RWPE2 (cell line): ENCODE measurements at places on chromosomes 3 and 15.

GRCh38 chr3:58639842-58640241, 26.7 kb downstream of the FAM3D start:
- DNase-seq = no peak

- no peak for DNase-seq
Observed at GRCh38 chr3:108283006-108283405, 13.3 kb upstream of the HHLA2 start.

GRCh38 chr3:81451140-81451539, 310.3 kb downstream of the GBE1 start:
- DNase-seq = no peak

DNA sequence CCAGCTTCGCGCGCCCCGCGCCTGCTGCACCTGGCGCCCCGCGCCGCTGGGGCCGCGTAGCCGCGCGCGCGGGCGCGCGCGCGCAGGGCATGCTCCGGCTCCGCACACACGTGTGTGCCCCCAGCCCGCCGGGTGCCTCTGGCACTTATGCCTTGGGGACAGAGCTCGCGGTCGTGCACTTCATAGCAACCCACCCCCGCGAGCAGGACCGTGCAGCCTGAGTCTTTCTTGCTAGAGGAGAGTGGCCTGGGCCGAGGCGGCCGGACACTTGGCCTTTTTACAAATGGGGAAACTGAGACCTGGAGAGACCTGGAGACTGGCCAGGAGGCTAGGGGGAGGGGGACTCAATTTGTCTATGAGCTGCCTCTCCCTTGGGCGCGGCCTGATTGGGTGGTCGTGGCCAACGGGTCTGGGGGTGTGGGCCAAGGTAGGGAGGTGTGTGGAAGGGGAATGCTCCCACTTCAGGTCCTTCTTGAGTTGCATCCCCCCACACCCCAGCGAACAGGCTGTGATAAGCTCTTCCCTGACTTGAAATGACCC, 562 bp downstream of the NBEAL2 start:
- DNase-seq = no peak

DNA sequence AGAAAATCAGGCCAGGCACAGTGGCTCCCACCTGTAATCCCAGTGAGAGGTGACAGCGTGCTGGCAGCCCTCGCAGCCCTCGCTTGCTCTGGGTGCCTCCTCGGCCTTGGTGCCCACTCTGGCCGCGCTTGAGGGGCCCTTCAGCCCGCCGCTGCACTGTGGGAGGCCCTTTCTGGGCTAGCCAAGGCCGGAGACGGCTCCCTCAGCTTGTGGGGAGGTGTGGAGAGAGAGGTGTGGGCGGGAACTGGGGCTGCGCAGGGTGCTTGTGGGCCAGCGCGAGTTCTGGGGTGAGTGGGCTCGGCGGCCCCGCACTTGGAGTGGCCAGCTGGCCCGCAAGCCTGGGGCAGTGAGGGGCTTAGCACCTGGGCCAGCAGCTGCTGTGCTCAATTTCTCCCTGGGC, 252.6 kb downstream of the FOXP1 start:
- no peak for DNase-seq

DNA sequence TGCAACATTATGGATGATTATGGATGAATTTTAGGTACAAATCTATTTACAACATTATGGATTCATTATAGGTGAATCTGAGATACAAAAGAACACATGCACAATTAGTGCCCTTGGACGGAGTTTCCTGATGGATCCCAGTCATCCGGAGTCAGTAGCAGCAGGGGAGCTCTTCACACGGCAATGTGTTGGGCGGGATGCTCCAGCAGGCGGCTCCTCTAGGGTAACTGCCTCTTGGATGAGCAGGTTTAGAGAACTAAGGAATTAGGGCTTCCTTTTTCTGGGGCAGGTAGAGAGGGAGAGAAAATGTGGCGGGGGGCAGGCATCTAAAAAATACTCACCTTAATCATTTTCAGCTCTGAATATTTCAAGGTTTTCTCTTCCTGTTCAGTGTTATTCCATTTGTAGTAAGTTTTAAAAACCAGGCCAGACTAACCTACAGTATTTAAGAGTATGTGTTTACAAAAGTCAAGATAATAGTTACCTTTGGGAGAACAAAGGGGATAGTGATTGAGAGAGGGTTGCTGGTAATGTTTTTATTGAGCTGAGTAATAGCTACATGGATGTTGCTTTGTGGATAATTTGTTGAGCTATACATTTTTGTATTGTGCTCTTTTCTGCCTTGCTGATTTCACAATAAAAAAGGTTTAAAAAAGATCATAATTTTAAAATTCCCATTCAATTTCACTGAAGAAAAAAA, 27.4 kb upstream of the GOLM2 start:
- no peak for DNase-seq

DNA sequence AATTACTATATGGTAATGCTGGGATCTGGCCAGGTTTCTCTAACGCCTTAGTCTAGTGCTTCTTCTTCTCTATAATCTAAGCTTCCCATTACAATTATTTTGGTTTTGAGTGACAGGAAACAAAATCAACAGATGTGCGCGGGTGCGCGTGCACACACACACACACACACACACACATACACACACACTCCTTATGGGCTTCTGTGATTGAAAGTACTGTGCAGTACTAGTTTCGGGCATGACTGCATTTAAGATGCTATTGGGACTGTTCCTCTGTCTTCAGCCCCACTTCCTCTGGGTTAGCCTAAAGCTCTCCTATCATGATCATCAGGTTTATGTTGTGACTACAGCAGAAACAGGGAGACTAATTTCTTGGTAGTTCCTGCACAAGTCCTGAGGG, 32.2 kb downstream of the EPHB1 start:
- no peak for DNase-seq

GRCh38 chr15:65285291-65286068, 1.2 kb downstream of the PARP16 start:
- no peak for DNase-seq

- DNase-seq = no peak
Observed at GRCh38 chr3:148223266-148223665, 474.4 kb upstream of the AGTR1 start.

DNA sequence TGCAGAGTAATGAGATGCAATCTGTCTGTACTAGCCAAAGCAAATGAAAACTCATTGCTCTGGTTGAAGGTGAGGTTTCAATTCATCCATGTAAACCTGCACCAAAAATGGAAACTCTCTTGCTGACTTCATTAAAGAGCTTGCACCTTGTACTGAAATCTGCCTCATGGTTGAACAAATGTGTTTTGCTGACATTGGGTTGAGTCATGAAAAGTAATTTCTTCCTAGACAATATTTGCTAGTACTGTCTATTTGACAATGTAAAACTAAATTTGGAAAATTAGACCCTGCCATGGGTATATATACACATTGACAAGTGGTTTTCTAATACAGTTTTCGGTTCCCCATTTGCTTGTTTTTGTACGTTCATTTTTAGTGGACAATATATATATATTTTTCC, 33.3 kb downstream of the RYR3 start:
- DNase-seq = no peak

DNA sequence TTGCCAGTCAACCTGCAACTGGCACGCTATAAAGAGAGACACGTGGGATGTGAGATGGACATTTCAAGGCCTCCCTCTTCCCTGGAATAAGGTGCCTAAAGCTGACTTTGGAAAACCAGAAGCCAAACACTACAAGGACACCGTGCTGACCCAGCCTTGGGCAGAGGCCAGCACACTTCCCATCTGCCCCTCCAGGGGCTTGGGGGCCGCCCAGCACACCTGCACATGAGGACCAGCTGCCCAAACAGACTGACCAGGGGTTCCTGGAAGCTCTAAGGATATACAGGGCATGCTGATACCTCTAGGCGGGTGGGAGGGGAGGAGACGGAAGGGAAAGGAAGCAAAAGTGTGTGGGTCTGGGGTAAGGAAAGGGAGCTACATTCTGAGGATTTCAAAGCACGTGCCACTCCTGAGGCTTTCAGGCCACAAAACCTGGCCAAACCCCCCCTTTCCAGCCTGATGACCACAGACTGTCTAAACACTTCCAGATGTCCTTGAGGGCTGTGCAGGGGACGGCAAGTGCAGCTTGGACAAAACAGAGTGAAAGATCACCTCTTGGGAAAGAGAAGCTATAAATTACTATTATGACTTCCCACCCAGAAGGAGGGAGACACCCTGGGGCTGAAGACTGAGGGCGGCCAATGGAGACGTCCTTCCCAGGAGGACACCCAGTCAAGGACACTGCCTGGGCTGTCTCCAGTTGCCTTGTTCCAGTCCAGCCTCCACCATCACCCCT, 57.9 kb downstream of the ADCY5 start:
- no peak for DNase-seq

GRCh38 chr3:169894110-169894509, 17.3 kb upstream of the SAMD7 start:
- no peak for DNase-seq

GRCh38 chr3:49910409-49911123, 6.9 kb upstream of the MST1R start:
- no peak for DNase-seq

GRCh38 chr3:119783883-119784282, 2.0 kb downstream of the NR1I2 start:
- no peak for DNase-seq

GRCh38 chr15:81813215-81813614, 232.6 kb downstream of the MEX3B start:
- DNase-seq = no peak

GRCh38 chr15:89732451-89733172, 18.4 kb downstream of the MESP1 start:
- no peak for DNase-seq

DNA sequence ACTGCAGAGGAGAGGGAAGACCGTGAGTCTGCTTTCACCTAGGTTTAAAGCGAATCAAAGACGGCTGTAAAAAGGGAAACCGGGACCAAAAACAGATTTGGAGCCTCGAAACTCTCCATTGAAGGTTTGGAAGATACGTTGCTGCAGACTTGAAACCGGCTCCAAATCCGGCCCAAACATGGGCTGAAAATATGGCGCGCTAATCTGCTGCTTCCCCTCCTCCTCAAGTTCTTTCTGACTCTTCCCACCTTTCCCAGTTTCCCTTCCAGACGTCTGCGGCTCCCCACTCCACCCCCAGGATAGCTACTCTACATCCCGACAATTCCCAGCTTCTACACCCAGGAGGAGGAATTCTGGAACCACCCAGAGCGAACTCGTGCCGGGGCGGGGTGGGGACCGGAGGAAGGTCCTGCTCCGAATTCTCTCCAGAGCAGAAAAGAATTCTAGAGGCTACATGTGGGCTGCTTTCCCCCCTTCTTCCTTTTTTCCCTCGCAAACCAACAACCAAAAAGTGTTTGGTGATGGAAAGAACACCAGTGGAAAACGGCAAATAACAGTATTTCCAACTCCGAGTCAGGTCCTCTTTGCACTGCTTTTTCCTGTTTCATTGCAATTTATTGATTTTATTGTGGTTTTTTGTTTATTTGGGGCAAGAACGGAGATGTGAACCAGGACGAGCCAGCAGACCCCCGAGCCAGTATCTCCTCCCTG, 8.5 kb downstream of the EOMES start:
- no peak for DNase-seq

DNA sequence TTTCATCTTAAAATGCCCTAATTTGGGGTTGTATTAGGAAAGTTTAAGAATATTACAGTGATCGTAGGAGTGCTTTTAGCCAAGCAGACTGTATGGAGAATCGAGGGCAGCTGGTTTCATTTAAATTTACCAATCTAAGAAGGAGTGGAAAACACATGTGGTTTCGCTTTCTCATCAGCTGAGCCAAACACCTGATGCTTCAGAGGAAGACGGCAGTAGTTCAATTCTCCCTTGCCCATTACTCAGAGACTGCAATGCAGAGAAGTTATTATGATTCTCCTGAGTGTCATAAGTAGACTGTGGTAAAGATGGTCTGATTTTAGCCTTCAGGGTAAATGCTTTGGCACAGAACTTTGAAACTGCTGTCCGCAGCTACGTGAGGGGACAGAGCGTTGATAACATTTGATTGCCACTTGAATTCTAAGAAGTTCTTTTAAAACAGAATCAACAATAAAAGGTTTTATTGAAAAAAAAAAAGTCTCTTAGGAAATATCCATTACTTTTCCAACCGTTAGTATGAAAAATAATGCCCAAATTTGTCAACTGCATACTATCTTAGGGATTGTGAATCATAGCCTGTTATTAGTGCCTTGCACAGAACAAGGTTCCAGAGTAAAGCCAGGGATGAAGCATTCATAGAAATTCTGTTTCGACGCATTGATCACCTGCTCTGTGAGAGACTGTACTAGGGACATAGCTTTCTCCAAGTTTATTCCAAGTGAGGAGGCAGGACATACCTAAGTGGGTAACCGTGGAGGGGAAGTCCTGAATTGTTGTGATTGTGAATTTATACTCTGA, 25.6 kb downstream of the LYSMD4 start:
- DNase-seq = no peak

- DNase-seq = no peak
Observed at GRCh38 chr3:18501679-18502343, 76.7 kb upstream of the SATB1 start.

DNA sequence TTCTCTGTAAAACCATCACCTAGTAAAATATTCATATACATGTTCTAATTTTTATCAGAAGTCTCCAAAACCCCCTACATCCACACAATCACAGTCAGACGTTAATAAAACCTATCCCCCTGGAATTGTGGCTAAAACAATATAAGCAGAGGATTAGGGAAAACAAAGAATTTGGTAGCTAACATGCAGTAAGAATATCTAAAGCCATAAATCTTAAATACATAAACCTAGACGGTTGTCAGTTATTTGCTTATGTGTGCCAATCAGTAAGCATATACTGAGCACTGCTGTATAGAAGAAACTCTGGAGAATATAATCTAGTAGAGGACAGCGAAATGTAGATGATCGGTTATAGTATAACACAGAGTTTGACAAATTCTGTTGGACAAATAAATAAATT, 232.2 kb downstream of the TBC1D5 start:
- no peak for DNase-seq

DNA sequence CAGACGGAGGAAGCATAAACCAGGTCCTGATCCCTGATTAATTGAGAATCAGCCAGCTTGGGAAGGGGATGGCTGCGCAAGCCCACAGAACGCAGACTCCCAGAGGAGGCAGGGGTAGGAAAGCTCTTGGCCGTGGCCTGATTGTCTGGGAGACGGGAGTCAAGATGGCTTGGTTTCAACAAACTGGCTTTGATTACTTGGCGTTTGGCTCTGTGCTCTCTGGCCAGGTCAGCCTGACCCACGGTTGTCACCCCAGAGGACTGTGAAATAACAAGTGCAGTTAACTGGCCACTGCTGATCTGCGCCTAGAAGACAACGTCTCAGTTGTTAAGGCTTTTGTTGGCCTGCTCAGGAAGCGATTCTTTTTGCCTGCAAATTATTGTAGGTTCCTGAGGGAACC, 387.0 kb upstream of the PROK2 start:
- no peak for DNase-seq

- no peak for DNase-seq
Observed at GRCh38 chr3:133490468-133491351, 82.8 kb upstream of the CDV3 start.

DNA sequence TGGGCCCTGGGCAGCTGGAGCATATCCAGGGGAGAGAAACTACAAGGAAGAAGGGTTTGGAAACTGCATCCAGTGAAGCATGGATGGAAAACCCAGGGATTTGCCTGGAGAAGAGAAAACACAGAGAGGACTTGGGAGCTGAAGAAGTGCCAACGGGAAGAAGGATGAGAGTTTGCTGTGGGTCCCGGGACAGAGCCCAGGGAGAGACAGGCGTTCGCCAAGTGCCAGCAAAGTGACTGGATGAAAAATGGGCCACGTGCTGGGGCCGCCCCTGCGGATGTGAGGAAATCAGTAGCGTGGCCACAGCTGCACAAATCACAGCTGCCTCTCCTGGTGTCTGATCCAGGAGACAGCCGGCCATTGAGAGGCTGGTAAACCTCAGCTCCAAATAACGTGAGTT, 70.4 kb downstream of the HES1 start:
- DNase-seq = no peak

GRCh38 chr15:43899928-43900327, 73.1 kb downstream of the WDR76 start:
- DNase-seq = no peak

GRCh38 chr15:74405823-74406222, 27.9 kb downstream of the SEMA7A start:
- DNase-seq = no peak
